CD4-positive, alpha-beta T cell treated with Interleukin-15 for 4 hours (primary cell): ENCODE measurements at places on chromosomes 4 and X.

- DNase-seq = no peak
Observed at GRCh38 chr4:72283357-72283756, 251.6 kb downstream of the NPFFR2 start.

DNA sequence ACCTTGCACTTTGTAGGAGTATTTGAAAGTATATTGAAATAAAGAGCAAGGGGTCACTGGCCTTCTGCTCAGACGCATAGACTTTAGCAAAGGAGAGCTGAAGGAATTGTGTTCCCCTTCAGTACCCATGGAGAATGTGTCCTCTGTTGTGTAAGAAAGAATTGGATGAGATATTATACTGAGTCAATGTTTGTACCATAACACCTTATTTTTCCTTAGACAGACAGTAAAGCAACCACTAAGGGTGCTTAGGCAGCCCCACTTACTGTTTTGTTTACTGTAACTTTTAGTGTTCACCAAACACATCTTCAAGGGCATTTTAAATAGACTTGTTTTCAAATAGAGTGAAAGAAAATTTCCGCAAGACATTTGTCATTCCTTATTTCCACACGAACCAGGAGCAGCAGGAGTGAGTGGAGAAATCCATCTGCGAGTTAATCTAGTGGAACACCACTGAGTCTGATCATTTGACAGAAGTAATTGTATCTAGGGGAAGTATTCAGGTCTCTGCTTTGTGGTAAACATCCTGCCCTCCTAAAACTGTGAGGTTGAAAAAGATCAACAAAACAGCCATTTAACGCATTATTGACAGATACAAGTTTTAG, 89.5 kb downstream of the SLIT2 start:
- no peak for DNase-seq

- DNase-seq = no peak
Observed at GRCh38 chr4:26171941-26172340, 148.9 kb upstream of the RBPJ start.

DNA sequence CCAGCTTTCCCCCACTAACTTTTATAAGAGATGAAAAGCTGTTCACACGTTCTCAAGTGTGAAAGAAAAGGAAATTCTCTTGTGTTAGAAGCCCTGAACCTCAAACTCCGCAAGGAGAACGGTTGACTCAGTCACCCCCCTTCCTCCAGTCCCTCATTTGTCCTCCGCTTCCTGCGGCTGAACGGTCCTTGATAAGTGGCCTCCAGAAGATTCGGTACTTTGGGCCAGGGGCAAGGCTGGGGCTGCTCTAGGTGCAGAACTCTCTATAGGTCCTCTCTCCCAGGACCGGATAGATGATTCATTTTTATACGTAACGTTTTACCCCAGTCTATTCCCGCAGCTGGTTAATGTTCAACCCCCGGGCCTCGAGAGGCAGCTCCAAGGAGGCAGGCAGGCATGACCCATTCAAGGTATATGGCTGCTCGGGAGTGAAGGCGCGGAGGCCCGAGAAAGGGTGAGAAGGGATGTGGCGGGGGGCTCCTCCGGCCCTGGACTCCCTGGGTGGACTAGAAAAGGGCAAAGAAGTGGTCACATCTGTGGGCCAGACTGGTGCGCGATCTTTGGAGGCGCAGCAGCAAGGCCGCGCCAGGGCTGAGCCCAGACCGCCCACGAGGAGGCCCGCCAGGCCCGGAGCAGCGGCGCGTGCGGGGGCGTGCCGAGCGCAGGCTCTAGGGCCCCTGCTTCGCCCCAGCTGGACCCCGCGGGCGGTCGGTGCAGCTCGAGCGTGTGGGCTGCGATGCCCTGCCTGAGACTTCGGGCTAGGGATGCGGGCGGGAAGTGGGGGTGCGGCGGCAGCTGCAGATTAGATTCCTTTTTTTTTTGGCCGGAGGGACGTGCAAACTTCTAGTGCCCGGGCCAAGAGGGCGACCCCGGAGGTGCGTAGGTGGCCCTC, 11.7 kb downstream of the PITX2 start:
- DNase-seq = no peak

- DNase-seq = no peak
Observed at GRCh38 chr4:177473991-177474390, 31.8 kb upstream of the AGA start.

DNA sequence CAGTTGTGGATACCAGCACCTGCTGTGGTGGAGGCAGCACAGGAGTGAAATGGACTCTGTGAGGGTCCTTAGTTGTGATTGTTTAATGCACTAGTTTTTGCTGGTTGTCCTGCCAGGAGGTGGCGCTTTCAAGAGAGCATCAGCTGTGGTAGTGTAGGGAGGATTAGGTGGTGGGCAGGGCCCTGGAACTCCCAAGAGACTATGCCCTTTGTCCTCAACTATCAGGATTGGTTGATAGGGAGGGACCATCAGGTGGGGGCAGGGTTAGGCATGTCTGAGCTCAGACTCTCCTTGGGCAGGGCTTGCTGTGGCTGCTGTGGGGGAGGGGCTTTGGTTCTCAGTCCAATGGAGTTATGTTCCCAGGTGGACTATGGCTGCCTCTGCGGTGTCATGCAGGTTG, 121.9 kb downstream of the RRAGB start:
- no peak for DNase-seq

- DNase-seq = no peak
Observed at GRCh38 chr4:85860066-85860740, 385.3 kb downstream of the ARHGAP24 start.
